ENCODE measurements at places on chromosomes 12 and 14.
A peak's percentile ranks its signal among the peaks of the same experiment; 100 is the strongest.

DNA sequence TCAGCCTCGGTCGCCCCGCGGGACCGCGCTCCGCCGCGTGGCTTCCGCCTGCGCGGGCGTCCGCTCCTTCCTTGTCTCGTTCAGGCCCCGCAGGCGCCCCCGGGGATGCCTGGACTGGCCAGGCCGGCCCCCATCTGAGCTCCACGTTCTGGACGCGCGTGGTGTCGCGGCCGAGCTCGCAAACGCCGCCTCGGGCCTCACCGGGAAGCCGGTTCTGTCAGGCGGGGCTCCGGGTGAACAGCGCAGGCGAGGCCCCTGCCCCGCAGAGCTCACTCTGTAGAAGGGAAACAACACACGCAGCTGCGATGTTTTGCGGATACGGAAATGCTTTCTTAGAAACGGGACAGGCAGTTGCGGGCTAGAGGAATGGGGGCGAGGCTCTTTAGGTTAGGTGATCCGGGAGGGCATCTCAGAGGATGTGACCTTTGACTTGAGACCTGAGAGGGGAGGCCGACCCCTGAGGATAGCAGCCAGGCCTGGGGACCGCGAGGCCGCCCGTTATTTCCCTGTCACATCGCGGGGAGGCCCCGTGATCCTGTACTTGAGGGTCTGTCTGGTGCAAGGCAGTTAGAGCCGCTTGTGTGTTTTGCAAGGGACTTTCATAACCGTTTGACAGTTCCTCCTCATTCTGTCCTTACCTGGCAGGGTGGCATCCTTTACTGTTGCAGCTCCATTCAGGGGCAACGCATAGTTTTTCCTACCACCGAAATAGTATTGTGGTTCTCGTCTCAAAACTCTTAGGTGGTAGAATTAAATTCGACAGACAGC lies 584 bp downstream of the VRK1 start:
- peak; percentile 48 for DNase-seq

DNA sequence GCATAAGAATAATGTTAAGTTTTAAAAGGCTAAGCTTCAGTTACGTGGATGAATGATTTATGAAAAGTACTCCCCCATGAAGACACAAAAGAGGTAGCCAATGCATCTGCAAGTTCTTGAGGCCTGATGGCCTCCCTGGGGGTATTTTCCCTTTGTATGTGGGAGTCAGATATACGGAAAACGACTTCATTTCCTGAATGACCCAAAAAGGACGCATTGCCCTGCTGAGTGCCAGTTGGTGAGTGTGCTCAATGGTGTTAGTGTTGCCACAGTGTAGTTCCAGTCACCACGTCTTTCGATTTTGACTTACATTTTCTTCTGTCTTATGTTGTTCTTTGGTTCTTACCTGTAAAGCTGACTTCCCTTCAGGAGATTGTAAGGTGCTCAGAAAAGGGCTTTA lies 8.0 kb downstream of the ETV6 start:
- DNase-seq, result no peak

DNA sequence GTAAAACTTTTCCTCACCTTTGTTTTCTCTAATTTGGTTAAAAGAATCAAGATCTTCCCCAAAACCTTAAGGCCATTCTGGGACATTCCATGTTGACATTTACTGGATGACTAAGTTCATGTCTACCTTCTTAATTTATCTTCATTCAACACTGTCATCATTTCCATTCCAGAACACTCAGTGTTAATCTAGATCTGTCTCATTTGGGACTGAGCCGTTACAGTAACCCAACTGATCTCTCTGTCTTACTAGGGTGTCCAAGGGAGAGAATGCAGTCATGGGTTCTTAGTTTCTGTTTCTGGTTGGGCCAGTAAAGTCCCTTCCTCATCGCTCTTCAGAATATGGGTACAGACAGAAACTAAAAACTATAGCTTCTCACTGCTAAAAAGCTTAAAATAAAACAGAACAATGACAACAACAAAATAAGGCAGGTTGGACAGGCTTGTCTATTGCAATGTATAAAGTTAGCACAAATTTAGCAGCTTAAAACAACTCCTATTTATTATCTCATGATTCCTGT lies 144.8 kb downstream of the ASCL1 start:
- no peak for DNase-seq

DNA sequence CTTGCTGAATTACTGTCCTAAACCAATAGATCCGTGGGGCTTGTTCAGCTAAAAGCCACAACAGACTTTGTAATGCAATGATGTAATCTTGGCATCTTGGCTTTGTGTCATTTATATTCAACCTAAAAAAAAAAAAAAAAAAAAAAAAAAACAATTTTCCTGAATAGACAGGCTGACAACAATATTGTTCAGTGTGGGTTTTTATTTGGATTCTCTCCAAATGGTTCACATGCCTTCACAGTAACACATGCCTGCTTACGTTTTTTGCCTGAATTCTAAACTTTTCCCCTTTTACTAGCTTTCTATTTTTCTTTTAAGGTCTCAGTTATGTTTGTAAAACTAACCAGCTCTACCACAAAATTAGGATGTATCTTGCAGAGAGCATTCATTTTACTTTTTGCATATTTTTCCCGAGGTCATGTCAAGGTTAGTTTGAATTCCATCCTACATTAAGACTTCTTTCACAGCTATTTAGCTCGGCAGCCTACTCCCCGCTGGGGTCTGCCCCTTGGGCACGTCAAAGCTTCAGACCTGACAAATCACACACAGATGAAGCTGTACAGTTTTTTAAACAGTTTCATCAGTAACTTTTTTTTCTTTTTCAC lies 213.7 kb upstream of the NPAS3 start:
- DNase-seq, result no peak

DNA sequence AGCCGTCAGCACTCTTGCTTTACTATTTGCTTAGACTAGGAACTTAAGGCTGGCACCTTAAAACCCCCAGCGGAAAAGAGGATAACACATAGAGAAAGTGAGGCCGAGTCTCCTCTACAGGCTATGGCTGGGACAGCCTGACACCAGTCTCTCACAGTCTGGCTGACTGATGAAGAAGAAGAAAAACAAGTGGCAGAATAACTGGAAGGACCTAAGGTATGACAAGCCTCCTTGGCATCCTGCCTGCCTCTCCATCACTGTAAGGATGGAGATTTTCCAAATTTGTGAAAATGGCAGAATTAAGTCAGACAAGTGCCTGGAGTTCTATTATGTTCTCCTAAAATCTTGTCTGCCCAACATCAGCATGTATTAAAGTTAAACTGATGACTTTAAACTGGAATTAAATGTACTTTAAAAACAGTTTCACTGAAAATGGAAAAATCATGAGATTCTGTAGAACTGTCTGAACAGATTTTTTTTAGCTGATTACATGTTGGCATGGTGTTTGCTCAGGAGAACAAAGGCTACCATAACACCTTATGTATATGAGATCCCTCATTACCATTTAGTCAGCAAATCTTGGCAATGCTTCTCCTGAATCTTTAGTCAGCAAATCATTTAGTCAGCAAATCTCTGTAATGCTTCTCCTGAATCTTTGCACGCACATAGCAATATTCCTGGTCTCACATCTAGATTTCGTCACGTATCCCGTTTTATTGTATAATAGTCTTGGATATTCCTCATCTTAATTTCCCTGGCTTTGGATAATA lies 140.3 kb upstream of the AEBP2 start:
- no peak for DNase-seq
